Trophoblast cell (in vitro differentiated cells and primary cell): ENCODE measurements at places on chromosomes 4 and X.
A peak's percentile ranks its signal among the peaks of the same experiment; 100 is the strongest.

DNA sequence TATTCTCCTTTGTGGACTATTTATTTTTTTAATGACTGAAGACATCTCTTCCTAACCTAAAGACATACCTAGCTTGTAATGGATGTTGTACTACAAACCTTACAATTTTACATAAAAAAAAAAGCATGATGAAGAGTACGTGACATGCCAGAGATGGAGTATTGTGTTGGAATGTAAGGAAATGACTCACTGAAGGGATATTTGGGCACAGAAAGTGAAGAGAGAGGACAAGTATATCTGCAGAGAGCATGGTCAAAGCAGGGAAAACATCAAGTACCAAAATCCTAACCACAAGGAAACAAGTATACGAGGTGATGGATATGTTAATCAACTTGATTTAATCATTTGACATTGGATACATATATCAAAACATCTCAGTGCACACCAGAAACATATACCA is 1051.4 kb upstream of the PRKX start:
- no peak for DNase-seq

DNA sequence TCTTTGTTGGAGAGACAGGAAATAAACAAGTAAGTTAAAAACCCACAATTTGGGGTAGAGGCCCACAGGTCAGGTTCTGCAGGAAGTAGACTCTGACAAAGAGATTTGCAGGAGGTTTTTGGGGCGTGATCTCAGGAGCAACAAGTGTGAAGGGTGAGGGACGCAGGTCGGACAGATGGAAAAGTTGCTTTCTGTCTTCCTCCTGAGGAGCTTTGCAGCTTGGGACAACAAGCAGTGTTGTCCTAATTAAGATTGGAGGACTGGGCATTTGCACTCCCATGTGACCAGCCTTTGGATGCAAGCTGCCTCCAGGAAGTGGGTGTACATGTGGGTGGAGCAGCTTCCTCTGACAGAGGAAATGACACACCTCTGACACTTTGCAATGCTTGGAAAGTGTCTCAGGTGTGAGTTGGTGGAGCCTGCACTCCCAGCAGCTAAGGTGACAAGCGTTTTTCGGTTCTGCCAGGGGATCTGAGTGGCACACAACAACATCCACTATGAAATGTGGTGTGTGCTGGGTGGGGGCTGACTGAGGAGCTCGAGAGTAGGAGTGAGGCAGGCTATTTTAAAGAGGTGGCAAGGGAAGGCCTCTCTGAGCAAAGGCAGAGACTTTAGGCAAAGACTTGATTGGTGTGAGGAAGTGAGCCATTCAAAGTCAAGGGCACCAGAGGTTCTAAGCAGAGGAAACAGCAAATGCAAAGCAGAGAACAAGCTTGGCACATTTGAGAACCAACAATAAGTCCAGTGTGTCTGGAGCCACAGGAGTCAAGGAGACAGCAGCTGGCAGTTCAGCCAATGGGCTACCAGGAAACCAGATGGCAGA is 339.8 kb upstream of the GATB start:
- no peak for DNase-seq

DNA sequence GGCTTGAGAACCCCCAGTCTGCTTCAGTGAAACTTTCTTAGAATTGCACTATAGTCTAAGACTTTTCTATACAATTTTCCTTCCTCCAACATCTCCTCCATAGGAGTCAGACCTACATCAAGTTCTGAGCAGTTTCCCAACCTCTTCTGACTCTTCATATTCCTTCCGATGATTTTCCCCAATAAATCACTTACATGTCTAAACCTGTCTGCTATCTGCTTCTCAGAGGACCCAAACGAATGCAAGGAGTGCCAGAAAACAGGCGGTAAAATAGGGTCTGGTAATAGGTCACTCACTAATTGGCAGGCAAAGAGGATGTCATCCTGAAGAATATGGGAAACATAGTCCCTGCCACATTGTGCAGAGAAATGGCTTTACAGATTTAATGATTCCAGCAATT is 153.9 kb downstream of the PCDH18 start:
- DNase-seq = no peak

DNA sequence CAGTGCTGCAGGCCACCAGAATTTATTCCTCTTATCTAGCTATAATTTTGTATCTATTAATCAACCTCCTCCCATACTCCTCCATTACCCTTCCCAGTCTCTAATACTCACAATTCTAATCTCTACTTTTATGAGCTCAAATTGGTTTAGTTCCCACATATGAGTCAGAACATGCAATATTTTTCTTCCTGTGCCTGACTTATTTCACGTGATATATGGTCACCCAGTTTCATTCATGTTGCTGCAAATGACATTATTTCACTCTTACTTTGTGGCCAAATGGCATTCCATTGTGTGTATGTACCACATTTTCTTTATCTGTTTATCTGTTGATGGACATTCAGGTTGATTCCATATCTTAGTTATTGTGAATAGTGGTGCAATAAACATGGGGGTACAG is 483.5 kb downstream of the ACTRT1 start:
- no peak for DNase-seq

- peak; percentile 68 for DNase-seq
Measured at GRCh38 chr4:146370841-146371240, 150.9 kb downstream of the SLC10A7 start.

- DNase-seq = no peak
Measured at GRCh38 chrX:13283512-13283911, 36.3 kb downstream of the ATXN3L start.

GRCh38 chr4:106358899-106359298 is 9.7 kb downstream of the GIMD1 start:
- no peak for DNase-seq

GRCh38 chr4:73944061-73944875 is 37.6 kb downstream of the PF4 start:
- peak; percentile 4 for DNase-seq

GRCh38 chr4:177860171-177860570 is 417.9 kb upstream of the AGA start:
- no peak for DNase-seq

DNA sequence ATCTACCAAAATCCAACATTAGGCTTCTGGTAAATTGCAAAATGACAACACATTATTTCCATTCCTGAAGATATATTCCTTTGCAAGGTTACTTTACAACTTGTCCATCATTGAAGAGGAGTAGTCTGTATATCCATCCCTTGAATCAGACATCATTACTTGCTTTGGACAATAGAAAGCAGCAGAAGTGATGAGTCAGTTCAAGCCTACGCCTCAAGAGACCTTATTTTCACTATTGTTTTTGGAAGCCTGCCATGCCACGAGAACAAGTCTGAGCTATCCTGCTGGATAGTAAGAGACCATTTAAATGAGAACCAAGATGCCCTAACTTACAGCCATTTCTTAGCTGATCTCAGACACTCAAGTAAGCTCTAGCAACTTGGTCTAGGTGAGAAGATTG is 246.0 kb upstream of the HHIP start:
- DNase-seq = no peak

- DNase-seq = no peak
Measured at GRCh38 chr4:76257824-76258223, 6.3 kb downstream of the FAM47E start.

- peak; percentile 8 for DNase-seq
Measured at GRCh38 chrX:45806410-45807121, 605.9 kb upstream of the DIPK2B start.

- DNase-seq = no peak
Measured at GRCh38 chr4:74418063-74418670, 26.8 kb upstream of the AREG start.

DNA sequence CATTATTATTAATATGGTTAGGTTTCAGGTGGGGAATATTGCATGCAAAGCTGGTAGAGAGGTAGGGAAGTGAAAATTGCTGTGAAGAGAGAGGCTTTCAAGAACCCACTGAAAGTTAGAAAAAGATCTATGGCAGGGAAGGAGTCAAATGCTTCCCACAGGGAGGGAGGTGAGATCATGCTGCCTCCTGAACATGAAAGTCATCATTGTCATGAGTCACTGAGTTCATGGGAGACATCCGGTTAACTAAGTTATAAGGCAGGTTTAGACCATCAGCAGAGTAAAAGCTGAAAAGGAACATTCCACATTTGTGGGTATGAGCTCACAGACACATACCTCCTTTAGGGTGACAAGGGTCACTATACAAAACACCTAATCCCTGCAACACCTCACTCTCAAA is 16.2 kb downstream of the GATB start:
- DNase-seq = peak; percentile 64

DNA sequence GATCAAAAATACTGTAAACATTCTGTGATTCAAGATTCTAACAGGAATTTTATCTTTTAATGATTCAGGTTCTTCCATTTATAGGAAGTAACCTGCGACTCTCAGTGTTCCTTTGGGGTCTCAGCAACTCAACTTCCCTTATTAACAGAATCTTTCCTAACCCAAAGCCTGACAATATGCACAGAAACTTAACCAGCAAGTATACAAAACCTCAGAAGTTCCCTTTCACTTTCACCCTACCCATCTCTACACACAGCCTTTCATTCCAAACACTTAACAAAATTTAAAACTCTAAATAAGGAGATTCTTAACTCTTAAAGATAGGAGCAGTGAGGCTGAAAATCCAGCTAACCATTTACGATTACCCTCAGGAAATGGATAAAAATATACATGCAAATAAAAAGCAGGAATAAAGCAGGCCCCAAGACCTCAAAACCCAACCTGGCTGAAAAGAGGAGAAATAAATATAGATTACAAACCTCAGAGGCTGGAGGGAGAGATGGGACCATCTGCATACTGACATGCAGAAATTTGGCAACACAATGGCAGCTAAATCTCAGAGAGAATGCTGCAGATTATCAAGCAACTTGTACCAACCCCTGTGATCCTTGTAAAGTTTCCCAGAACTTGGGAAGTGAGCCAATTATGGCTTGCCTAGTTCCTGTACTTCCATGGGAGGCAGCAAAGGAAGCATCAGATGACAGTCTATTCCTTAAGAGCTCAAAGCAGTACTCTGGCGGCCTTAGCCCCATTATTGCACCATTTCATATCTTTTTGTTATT is 101.0 kb downstream of the ATP11C start:
- no peak for DNase-seq

DNA sequence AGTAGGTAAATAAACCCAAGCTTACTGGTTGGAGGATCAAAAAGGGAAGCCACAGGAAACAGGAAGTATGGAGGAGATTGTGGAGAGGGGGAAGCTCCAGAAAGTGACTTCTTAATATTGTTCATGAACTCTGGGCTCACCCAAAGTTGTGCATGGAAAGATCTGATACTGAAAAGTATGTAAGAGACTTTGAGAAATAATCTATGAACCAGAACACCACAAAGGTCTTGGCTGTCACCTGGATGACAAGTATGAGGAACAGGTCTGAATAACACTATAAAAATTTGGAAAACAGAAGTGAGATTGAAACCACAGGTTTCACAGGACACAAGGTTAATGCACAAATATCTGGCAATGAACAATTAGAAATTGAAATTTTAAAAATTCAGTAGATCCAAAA is 567.4 kb downstream of the INPP4B start:
- no peak for DNase-seq
